Mammary epithelial cell (primary cell): ENCODE measurements at places on chromosomes 6 and 20. TPM values are rescaled to one million over a fixed set of nuclear protein-coding genes. Genes with fewer than 3 reads are reported as not detected.
A peak's percentile ranks its signal among the peaks of the same experiment; 100 is the strongest.

- no peak for DNase-seq
Observed at GRCh38 chr20:50282592-50283241, 92.1 kb downstream of the CEBPB start.

- no peak for DNase-seq
Observed at GRCh38 chr6:53822401-53823125, 27.8 kb downstream of the LRRC1 start.

- no peak for DNase-seq
Observed at GRCh38 chr6:104312851-104313250, 546.9 kb downstream of the HACE1 start.

GRCh38 chr20:36628076-36628475, 17.9 kb downstream of the SLA2 start:
- DNase-seq: no peak

DNA sequence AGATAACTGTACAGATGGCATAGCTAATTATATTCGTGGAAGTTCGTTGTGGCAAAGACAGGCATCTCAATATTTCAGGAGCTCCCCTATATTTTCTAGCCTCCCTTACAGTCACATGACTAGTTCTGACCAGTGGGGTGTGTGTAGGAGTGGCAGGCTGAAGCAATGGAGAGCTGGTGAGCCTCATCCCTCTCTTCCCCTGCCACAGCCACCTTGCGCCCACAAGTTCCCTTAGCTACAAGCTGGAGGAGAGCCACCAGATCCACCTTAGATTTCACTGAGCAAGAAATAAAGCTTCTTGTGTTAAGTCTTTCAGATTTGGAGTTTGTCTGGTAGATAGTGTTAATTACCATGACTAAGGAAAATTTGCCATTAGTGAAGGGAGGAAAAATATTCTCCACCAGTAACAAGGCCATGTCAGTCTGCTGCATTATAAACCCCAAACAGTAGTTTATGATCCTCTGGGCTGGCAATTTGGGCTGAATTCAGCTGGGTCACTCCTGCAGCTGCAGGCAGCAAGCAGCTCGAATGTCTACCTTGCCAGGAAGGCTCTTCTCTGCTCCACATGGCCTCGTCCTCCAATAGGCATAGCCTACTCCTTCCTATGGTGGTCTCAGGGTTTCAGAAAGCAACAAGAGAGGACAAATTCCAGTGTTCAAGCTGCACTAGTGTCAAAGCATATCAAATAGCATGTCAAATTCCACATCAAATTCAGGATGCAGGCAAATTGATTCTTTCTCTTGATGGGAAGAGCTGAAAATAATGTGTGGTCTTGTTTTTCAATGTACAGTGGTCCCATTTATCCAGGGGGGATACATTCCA, 7.4 kb upstream of the RBCK1 start:
- peak; percentile 68 for DNase-seq

WFDC8 gene
- not detected in 2 replicates for total RNA-seq

- no peak for DNase-seq
Observed at GRCh38 chr20:58706150-58706892, 13.7 kb downstream of the NPEPL1 start.

GOPC gene
- 72.5 TPM for total RNA-seq

- DNase-seq: no peak
Observed at GRCh38 chr6:106051226-106051625, 34.9 kb upstream of the PRDM1 start.

DNA sequence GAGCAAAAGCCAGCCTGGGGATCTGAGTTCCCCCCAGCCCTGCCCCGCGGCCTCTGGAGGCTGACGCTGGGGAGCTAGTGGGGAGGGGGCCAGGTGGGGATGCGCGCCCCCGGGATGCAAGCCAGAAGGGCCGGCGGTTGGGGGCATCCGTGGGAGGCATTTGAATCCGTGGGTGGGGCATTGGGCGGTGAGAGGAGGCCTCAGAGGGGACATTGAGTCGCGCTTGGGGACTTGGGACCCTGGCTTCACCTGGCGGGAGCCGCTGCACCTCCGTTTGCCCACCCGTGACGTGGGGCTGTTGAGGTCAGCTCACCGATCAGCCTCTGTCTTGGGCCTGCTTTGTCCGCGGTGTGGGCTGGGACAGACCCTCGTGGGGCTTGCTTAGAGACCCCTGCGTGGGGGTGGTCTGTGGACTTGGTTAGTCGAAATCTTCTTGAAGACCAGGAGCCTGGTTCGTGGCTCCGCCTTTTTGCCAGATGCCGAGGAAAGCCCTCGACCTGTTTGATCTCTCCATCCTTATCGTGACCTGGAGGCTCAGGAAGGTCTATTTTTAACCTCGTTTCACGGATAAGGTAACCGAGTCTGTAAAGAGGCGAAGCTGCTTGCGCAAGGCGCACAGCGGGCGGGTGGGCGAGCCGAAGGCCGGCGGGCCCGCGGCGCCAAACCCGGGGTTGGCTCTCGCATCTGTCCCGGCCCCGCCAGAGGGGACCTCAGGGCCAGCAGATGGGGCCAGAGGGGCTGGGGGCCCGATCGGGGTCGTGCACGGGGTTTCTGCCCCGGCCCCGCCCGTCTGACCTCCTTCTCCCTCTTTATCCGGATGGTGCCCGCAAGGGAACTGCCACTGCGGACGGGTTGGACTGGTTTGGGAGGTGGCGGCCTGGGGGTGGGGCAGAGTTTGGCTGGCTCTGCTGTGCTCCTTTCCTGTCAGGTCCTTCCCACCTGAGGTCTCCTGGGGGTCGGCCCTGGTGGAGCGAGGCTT, 8.3 kb downstream of the FAM110A start:
- DNase-seq: peak; percentile 67

ROS1 gene
- total RNA-seq: 5.2 TPM

FAM162B gene
- total RNA-seq: not detected in 2 replicates

GRCh38 chr6:157242791-157243190, 80.5 kb downstream of the TMEM242 start:
- no peak for DNase-seq

DNA sequence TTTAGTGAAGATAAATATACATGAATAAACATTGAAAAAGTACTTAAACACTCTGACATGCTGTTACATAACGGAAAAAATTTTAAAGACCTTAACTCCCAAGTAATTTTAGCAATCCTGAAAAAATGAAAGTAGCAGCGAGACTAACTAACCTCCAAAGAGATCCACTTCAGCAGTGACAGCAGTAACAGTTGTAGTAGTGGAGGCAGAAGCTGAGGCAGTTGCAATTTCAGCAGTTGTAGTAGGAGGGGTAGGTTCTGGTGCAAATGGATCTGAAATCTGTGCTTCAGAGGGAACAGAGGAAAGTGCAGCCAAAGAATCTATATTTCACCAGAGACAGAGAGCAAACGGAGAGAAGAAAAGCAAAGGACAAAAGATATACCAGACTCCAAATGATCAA, 88.8 kb downstream of the PRSS35 start:
- DNase-seq: no peak

TRIM31 gene
- total RNA-seq: not detected

- DNase-seq: no peak
Observed at GRCh38 chr6:35363293-35363750, 21.0 kb downstream of the PPARD start.

- no peak for DNase-seq
Observed at GRCh38 chr6:66245231-66245630, 538.2 kb upstream of the EYS start.

CD24 gene
- 397 TPM for total RNA-seq

DNA sequence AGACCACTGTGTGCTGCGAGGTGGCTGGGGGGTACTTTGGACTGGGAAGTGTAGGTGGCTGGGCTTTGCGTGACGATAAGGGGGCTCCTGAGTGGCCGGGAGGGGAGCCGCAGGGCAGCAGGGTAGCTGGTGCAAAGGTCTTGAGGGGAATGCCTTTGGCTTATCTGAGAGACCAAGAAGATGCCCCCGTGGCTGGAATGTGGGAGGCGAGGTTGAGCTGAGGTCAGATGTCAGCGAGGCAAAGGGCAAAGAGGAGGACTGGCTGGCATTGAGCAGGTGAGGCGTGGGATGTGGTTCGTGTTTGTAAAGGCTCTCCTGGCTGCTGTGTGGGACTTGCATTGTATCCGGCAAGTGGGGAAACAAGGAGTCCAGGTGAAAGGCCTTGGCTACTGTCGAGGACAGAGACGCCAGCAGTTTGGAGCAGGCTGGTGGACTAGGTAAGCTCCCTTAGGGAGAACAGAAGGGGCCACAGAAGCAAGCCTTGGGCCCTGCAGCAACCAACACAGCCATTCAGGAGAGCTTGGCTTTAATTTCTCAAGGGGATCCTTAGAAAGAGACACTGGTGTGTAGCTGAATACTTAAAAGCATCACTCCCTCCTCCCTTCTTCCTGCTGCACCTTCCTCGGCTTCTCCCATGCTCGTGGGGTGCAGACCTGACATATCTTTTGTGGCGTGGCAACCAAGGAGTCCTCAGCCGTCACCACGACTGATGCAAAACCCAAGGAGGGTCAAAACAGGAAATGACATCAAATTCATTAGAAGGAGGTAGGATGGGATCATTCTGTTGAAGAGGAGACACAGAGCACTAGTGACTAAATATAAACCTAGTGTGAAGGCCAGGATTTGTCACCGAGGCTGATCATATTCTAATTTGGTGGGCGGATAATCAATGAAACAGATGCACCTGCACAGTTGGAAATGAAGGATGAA, 53.5 kb upstream of the ERVFRD-1 start:
- DNase-seq: no peak

PLA2G7 gene
- 3.0 and 5.9 TPM in 2 replicates for total RNA-seq

DNA sequence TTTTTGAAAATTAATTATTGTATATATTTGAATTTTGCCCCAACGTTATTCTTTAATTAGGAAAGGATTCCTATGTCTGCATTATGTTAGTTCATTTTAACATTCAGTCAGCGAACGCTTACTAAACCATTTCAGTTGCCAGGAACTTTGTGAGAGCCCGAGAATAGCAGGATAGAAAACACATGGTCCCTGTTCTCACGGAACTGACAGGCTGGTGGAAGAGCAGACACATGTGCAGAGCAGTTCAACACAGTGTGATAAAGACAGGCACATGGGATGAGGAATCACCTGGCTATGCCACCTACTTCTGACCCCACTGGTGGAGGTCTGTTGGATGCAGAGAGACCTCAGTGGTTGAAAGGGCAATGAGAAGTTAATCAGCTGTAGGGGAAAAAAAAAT, 367.2 kb downstream of the EPM2A start:
- DNase-seq: no peak

DNA sequence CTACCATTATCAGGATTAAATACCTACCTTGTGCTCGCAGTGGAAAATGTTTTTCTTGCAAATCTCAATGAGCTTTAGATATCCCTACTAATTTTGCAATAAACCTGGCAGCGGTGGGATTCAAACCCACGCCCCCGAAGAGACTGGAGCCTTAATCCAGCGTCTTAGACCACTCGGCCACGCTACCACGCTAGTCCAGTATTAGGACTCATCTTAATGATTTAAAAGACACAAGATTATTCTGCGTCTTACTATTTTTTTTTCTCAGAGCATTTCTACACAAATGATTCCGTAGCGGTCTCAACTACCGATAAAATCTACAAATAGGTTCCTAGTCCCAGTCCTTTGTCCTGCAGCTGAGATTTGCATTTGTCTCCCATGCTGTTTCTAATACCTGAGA, 35.2 kb upstream of the ZSCAN23 start:
- DNase-seq: no peak

DNA sequence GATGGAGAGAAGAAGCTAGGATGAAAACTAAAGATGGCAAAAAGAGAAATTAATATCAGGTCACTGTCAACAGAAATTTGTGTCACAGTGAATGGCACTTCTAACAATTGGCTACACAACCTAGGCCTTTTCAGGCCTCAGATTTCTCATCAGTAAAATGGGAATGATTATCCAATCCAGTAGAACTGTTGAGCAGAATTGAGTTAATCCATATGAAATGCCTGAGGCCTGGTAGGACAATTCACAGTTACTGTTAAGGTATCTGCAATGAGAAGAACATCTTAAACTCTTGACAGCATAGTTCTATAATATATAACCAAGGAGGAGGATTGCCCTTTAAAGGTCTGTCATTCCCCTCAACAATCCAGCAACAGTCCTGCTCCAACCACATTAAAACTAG, 217.9 kb upstream of the ZNF217 start:
- DNase-seq: no peak

DNA sequence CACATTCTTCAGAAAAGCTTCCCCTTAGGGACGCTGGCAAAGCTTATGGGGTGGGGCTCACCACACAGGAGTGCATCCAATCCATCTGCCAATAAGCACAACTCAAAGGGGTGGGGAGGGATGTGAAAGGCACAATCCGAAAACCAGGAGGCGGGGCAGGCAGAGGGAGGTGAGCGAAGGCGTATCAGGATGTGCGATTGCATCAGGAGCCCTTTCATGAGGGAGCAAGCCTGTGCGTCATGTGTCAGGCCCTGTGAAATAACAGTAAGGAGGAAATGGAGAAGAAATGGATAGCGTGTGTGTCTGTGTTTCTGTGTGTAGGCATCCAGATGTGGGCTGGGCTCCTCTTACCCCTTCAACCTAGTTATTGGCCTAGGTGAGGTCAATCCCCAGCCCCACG, 382.4 kb upstream of the CDH4 start:
- no peak for DNase-seq

PLN gene
- not detected for total RNA-seq

MTFR2 gene
- 2.8 and 7.3 TPM in 2 replicates for total RNA-seq

- no peak for DNase-seq
Observed at GRCh38 chr6:42007286-42008137, 42.8 kb upstream of the TAF8 start.

DNA sequence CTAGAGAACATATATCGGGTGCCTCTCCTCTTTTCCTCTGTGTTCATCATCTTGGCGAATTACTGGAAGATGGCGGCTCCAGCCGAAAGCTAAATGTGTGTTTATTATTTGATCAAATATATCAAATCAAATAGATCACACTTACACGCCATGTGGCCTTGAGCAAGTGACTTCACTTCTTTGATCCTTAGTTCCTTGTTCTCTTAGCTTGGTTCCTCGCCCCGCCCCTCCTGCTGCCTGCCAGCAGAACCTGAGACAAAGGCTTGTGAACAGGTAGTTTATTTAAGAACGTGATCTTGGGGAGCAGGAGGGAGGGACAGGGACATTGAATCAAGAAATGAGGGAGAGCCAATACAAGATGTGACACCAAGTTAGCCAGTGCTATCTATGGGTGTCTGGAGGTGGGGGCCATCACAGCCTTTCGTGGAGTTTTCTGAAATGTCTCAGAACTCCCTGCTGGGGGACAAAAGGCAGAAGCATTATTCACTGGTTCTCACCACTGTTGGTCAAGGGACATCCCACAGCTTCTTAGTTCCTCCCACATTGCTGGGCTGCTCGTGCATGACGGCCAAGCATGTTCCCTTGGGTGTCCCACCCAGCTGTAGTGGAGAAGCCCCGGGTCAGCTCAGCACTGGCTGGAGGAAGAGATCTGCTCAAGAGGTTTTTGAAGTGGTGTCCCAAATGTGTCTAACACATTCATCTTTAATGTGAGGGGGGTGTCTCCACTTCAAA, 44.9 kb upstream of the RNF24 start:
- DNase-seq: no peak

GRCh38 chr6:135191508-135192255, 10.6 kb downstream of the MYB start:
- DNase-seq: no peak
